ENCODE measurements at places on chromosomes 3 and 15.

GRCh38 chr3:18127859-18128681 lies 297.1 kb downstream of the SATB1 start:
- DNase-seq, result no peak

- DNase-seq, result no peak
Observed at GRCh38 chr3:62503516-62503915, 130.2 kb upstream of the FEZF2 start.

DNA sequence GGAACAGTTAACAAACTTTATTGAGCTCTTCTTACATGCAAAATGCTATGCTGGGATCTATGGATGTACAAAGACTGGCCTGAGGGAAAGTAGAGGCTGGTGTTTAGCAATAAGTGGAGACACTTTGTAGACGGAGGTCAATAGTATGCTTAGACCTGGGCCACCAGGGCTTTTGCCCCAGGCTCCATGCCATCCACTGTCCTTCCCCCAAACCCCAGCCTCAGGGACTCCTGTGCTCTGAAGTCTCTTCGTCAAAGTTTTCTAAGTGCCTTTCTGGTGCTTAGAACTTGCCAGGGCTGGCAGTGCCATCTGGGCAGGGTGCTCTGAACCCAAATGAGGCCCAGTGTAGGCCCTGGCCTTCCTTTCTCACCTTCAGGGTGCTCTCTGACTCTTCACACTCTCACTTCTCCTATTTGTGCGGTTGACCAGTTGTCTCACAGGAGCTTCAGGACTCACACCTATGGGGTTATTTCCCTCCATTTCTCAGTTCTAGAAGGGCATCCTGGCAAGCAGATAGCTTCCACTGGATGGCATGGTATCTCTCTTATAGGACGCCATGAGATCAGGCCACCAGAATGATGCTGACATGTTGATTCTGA lies 21.8 kb upstream of the KCNAB1 start:
- DNase-seq, result no peak

DNA sequence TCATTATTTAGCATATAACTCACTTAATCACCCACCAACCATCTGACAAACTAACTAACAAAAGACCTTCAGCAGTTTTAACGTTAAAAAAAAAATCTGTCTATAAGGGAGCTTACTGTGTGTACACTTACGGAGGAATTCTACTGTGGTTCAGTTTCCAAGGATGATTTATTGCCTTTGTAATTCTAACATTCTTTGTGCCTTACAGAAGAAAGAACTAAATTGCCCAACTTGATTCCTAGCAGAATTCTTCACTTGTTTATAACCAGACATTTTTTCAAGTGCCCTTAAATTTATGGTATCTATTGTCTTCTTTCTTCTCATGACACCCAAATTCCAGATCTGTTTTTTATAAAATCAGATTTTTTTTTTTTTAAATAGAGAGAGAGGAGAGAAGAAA lies 119.7 kb upstream of the IGSF10 start:
- DNase-seq, result no peak

- DNase-seq, result no peak
Observed at GRCh38 chr3:31999907-32000439, 18.4 kb downstream of the ZNF860 start.

DNA sequence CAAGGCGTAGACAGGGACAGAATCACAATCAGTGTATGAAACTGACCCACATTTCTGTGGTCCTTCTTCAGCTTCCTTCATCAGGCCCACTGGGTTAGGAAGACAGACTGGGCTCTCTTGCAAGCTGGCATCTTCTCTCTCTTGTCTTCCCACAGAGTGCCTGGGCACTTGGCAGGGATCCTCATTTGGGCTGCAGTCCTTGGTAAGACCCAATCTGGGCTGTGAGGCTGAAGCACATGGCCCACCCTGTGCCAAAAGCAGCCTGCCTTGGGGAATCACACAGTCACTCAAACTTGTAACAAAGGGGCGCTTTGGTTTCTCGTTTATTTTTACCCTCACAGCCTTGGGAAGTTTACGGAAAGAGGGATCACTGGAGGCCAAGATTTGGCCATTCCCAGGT lies 8.2 kb upstream of the EPHB3 start:
- DNase-seq, result no peak

- no peak for DNase-seq
Observed at GRCh38 chr15:49387471-49387870, 35.6 kb upstream of the FGF7 start.

DNA sequence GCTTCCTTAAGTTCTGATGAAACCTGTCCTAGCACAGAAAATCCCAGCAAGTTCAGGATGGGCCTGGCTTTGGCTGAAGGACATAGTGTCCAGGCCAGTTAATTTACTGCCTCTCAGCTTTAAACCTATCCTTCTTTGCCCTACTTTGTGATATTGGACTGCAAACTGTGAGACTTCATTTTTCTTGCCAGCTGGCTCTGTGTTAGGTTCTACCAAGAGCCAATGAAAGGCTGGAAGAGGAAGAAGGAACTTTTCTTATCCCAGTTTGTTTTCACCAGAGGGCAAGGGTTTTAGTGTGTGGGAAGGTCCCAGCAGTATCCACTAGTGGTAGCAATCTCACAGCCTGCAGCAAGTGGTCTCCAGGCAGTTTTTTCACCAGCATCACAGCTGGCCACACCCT lies 18.2 kb downstream of the DCUN1D1 start:
- no peak for DNase-seq

DNA sequence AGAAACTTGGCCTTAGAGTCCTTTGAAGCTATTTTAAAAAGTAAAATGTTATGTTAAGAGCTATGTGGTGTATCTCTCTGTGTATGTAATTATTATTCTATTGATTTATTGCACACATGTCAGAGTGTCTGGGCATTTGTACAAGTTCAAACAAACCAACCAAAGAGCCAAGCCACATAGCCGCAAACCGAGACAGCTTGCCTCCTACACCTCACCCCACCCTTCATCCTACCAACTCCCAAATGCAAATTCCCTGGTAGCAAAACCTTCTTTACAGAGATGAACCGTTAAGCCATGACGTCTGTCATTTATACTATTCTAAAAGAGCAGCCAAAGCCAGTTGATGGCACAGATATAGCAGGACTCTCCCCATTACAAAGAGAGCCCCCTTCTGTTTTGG lies 332.3 kb downstream of the ERC2 start:
- DNase-seq, result no peak

- no peak for DNase-seq
Observed at GRCh38 chr3:80696280-80696679, 928.5 kb upstream of the ROBO1 start.

GRCh38 chr15:92366381-92366780 lies 27.3 kb upstream of the ST8SIA2 start:
- no peak for DNase-seq

GRCh38 chr3:105865867-105866350 lies 2.9 kb downstream of the CBLB start:
- no peak for DNase-seq

GRCh38 chr3:101379658-101380376 lies 59.4 kb upstream of the IMPG2 start:
- DNase-seq, result no peak

- DNase-seq, result no peak
Observed at GRCh38 chr3:61233746-61234145, 17.5 kb downstream of the FHIT start.

- DNase-seq, result no peak
Observed at GRCh38 chr3:107796791-107797190, 274.0 kb downstream of the BBX start.

GRCh38 chr15:39181056-39181747 lies 399.7 kb upstream of the THBS1 start:
- DNase-seq, result no peak

- no peak for DNase-seq
Observed at GRCh38 chr3:2937055-2937454, 173.1 kb downstream of the IL5RA start.

DNA sequence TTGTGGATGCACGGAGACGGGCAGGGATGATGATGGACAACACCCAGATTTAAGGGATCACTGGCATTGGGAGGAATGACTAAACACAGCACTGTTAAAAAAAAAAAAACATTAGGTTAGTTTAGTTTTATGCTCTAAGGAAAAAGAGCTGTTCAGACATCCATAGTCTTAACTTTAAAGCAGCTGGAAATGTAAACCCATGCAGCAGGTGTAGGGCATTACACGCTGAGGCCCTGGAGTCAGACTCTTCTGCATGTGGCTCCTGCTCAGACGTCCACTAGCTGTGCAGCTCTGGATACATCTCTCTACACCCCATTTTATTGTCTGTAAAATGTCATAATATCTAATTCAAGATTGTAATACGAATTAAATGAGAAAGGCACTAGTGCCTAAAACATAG lies 191.8 kb upstream of the RASGRP1 start:
- no peak for DNase-seq

DNA sequence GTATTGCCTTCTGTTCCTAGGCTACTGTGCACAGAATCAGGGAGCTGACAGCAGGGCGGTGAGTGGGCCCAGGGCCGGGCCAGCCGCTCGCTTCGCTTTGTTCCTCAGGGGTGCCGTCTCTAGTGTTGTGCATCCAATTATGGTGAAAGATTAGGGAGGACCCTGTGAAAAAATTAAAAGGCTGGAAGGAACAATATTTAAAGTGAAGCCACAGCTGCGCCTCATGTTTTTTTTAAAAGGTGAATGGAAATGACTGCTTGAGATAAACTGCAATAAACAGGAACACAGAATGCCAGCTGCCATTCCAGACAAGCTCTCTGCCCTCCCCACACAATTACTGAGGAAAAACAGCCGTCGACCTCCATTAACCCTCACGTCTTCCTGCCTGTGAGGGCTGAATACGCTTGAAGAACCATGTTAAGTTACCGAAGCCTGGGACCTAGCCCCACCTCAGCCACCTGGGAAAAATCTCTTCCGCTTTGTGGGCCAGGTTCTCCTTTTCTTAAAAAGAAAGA lies 132.0 kb upstream of the IL12A start:
- no peak for DNase-seq

GRCh38 chr15:40102897-40103858 lies 5.5 kb downstream of the BMF start:
- no peak for DNase-seq

DNA sequence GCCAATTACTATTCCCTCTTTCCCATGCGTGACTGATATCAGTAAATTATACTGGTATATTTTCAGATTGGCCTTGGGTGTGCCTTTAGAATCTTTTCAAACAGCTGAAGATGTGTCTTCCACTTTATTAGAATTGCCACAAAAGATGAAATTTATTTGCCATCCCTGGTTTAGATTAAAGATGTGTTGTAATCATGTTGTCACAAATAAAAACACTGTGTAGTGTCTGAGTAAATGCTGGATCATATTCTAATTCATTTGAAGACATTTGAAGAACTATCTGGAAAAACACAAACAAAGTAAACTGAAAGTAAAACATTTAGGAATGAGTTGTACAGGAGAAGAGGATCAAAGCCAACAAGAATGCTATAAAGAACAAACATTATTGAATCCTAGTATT lies 339.7 kb upstream of the COL8A1 start:
- DNase-seq, result no peak

DNA sequence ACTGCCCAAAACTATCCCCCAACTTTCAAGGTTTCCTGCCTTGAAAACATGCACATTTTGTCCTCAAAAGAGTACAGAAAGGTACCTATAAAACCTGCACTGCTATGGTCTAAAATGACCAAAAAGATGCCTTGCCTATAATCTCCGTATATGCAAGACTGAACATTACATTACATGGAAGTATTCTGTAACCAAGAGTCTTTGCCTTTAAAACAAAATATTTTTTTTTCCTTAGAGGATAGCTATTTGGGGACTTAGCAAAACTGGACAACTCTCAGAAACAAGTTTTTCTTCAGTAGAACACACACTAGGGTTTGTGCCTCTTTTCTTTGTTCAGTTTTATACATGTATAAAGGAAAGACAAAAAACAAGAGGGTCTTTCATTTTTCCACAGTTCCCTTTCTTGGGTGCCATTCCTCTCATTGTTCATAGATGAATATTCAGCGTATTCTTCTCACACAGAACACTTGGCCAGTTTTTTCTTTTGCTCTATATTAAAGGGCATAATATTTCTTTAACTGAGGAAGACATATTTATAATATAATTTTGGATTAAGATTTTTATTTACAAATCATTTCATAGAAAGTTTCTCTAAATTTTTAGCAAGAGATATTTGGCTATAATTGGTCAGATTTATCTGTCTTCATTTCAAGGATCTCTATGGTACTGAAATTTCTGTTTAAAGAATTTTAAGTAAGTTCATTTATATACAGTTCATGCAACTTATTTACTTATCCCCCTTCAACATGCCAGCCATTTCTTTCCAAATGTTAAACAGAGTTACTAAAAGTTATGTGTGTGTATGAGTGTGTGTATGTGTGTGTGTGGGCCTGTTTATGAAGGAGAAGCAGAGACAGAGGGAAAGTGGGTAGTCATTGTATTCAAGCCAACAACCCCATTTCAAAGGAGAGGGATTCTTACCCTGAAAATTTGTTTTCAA lies 142.6 kb downstream of the ZBTB20 start:
- no peak for DNase-seq

GRCh38 chr3:132554437-132554836 lies 42.6 kb upstream of the ACKR4 start:
- DNase-seq, result no peak

DNA sequence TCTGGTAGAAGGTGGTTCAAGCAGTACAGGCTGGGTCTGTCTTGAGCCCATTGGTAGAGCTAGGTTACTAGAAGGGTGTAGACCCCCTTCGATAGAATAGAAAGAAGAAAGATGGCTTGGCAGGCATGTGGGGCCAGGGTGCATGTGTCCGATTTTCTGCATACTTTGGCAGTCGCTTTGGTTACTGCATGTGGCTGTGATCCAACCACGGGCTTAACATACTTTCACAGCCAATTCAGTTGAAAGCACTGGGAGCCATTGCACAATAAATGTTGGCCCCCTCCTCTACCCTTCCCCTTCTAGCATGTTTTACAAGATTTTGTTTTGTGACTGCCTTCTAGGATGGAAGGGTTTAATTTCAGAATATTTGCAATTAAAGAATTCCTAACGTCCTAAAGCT lies 7.2 kb downstream of the ARID3B start:
- no peak for DNase-seq

DNA sequence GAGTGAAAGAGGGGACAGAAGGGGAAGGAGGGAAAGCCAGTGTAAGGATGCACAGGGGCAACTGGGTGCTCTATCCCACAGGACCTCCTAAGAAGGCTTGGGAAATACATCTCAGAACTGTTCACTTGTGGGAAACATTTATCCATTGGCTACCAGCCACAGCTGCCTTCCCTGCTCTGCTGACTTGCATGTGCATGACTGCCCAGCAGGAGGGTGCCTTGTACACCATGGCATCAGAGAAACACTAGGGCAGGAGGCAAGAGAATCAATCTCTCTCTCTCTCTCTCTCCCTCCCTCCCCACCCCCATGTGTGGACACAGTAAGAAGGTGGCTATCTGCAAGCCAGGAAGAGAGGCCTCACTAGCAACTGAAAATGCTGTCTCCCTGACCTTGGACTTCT lies 62.9 kb upstream of the ZBTB38 start:
- DNase-seq, result no peak

GRCh38 chr3:5264093-5264600 lies 76.6 kb downstream of the EDEM1 start:
- DNase-seq, result no peak

DNA sequence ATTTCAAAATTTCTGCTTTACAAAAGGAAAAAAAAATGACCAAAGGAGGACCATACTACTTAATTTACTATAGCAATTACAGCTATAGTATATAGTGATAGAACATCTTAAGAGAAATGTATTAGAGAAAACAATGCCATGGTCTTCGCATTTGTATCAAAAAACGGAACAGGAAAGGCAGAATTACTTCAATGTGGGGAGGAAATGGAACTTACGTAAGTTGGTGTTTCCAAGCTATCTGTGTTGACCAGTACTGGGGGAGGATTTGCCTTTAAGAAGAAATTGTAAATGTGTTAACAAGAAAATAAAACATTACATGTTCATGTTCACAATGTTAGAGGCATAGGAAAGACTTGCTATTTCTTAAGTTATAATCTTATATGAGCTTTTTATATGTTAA lies 119.9 kb upstream of the MELTF start:
- DNase-seq, result no peak

- DNase-seq, result no peak
Observed at GRCh38 chr3:126349071-126349470, 8.1 kb downstream of the KLF15 start.

All from stimulated activated CD4-positive, alpha-beta T cell treated with anti-CD3 and anti-CD28 coated beads, Interleukin-15, amount 100 ng/mL, for 48 hours (primary cell).